ENCODE measurements at places on chromosomes 5 and 9. TPM values are rescaled to one million over a fixed set of nuclear protein-coding genes. Genes with fewer than 3 reads are reported as not detected.

PNPLA7 gene
- 0.47 TPM for total RNA-seq

ACTBL2 gene
- 0.28 TPM for total RNA-seq

CEP120 gene
- 12.0 TPM for total RNA-seq

GLRA1 gene
- not detected for total RNA-seq

GNA14 gene
- 2.4 TPM for total RNA-seq

PCDHA11 gene
- total RNA-seq = 0.09 TPM

GRM6 gene
- total RNA-seq = not detected

ASTN2 gene
- 4.0 TPM for total RNA-seq

PCSK5 gene
- 10.7 TPM for total RNA-seq

PAPPA gene
- total RNA-seq = 0.09 TPM

ABLIM3 gene
- 31.1 TPM for total RNA-seq

MCC gene
- total RNA-seq = 74.6 TPM

Data from endothelial cell of coronary artery (primary cell).